Stimulated activated CD8-positive, alpha-beta memory T cell treated with anti-CD3 and anti-CD28 coated beads, Interleukin-15, amount 100 ng/mL, for 24 hours (primary cell): ENCODE measurements at places on chromosomes 3 and 15.

- DNase-seq: no peak
Observed at GRCh38 chr3:99953596-99953995, 135.9 kb downstream of the CMSS1 start.

- no peak for DNase-seq
Observed at GRCh38 chr3:15426579-15427118, 695 bp downstream of the METTL6 start.

GRCh38 chr3:182818296-182818978 lies 25.1 kb downstream of the ATP11B start:
- no peak for DNase-seq

DNA sequence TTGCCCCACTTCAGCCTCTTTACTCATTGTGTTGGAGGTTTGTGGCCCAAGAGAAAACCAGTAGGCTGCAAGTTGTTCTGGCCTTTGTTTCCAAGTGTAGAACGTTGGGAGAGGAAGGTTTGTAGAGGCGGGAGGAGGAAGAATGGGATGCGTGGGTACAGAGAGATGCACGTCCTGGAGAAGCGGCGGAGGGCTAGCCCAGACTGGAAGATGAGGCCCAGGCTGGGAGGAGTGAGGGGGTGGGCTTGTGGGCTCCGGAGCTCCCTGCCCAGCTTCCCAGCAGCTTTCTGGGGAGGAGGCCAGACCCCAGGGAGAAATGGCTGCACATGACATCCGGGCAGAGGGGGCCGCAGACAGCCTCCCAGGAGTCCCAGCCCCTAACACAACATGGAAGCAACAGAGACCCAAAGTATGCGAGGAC lies 5.3 kb downstream of the PLA2G4F start:
- no peak for DNase-seq

DNA sequence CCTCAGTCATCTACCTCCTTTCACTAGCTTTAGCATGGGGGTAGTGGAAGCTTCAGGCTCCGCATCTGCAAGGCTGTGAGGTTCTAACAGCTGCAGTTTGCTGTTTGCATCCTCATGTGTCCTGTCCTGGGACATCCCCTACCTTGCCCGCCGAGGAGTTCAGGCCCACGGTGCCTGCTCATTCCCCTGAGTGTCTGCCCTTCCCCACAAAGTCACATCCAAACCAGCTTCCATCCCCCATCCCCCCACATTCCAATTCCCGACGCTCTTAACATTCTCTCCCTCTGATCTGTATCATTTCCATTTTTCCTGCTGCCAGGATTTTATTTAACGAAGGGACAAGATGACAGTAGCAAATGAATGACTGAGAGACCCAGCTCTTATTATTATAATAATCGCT lies 43.8 kb downstream of the HRH1 start:
- no peak for DNase-seq

DNA sequence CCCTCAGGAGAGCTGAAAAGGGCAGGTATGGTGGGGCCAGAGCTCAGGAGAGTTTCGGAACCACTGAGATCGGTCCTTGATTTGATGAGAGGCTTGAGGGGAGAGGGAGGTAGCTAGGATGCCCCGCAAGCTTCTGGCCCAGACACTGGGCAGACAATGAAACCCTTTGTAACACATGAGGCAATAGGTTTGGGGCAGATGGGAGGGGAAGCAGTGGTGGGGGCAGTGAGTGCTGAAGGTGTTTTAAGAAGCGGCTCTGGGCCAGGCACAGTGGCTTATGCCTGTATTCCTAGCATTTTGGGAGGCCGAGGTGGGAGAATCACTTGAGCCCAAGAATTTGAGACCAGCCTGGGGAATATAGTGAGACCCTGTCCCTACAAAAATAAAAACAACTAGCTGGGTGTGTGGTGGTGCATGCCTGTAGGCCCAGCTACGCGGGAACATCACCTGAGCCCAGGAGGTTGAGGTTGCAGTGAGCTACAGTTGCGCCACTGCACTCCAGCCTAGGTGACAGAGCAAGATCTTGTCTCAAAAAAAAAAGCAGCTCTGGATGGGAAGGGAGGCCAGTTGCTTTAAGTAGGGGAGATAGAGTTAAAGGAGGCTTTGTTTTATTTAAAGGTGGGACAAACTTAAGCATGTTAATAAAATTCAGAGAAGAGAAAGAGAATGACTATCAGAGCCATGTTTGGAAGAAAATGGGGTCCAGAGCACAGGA lies 9.6 kb upstream of the SNX22 start:
- no peak for DNase-seq

DNA sequence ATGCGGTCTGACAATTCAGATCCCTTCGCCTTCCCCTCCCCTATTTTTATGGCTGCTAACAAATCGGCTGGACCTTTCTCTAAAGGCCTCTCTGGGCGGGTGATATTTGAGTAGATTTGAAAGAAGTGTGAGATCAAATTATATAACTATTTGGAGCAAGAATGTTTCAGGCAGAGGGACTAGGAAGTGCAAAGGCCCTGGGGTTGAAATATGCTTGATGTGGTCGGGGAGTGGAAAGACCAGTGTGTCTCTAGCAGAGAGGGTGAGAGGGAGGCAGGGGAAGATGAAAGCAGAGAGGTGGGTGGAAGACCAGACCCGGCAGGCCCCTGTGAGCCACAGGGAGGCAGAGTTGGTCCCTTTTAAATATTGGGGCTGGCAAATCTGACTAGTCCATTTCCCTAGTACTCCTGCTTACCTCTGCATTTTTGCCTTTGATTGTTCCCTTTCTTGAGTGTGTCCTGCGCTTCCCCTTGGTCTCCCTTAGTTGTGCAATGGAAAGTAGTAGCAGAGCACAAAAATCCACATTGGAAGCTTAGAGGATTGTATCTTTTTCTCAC lies 32.3 kb downstream of the SLCO3A1 start:
- DNase-seq: no peak

- no peak for DNase-seq
Observed at GRCh38 chr3:4493941-4494894, 1.1 kb downstream of the ITPR1 start.

DNA sequence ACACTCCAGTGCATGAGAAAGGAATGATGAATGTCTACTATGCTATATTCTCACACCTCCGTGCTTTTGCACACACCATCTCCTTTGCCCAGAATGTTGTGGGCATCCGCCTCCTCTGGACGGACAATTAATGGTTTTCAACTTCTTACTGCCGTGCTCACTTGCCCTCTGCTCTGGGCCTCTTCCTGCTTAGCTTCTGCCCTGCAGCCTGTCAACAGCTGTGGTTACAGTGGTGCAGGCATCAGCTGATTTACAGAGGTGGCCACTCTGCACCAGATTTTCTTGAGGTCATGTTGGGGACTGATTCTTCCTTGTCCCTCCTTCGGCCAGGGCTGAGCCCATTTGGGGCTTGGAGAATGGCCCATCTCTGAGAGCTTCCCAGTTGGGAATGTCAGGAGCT lies 56.5 kb upstream of the TMEM115 start:
- no peak for DNase-seq

DNA sequence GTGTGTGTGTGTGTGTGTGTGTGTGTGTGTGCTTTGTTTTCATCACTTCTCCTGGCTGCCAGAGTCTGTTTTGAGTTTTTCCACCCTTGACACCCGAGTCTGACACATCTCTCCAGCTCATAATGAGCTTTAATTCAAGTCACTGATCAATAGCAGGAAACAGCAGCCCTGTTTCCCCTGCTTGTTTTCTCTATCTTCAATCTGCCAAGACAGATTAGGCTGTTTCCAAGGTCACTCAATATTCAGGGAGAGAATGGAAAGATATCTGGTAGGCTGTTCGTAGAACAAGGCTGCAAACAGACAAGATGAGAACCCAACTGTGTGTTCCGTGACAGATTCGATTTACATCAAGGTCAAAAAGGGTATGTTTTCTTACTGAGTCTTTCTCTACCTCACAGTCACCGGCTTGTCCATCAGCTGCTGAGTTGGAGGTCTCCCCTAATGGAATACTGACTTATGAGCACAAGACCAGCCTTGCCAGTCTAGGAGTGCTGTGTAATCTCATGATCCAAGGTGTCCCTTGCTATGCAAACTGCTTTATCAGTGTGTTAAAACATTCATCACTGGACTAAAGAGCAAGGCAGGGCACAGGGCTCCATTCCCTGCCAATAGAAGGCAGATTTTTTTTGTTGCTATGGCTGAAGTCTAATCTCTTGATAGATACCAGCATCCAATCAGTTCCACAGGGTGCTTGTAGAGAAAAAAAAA lies 187.9 kb upstream of the LMCD1 start:
- DNase-seq: no peak

DNA sequence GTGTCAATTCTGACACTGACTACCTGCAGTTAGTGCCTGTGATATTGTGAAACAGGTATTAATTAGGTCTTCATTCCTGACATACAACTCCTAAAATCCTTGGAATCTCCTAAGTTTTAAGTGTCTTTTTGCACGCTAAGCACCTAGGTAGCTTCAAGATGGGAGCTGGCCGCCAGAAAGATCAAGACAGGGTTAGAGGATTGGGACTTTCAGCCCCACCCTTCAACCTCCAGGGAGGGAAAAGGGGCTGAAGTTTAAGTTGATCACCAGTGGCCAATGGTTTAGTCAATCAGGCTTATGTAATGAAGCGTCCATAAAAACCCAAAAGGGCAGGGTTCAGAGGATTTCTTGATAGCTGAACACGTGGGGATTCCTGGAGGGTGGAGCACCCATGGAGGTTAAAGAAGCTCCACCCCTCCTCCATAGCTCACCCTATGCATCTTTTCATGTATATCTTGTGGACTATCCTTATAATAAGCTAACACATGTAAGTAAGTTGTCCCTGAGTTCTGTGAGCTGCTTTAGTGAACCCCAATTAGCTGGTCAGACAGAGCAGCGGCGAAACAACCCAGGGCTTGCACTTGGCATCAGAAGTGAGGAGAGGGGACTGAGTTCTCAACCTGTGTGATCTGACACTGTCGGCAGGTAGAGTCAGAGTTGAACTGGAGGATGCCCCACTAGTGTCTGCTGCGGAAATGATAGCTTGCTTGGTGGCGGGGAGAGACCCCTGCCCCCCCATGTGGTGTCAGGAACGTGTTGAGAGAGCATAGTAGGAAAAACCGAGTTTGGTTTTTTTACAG lies 12.8 kb upstream of the SRP14 start:
- DNase-seq: no peak

DNA sequence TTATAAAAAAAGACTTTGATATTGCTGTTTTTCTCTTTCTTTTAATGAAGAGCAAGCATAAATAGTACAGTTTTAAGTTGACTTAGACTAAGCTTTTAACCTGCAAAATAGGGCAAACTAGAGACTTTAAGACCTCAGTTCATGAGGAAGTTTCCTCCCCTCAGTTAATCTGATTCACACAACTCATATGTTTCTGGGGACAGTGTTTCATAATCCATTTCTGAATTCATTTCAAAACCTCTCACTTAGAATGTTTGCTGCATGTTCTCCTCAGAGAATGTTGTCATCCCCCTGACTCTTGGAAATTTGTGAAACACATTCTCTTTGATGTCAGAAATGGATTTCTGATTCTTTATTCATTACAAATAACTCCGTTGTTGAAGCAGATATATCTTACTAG lies 79.3 kb upstream of the SKOR1 start:
- DNase-seq: no peak

DNA sequence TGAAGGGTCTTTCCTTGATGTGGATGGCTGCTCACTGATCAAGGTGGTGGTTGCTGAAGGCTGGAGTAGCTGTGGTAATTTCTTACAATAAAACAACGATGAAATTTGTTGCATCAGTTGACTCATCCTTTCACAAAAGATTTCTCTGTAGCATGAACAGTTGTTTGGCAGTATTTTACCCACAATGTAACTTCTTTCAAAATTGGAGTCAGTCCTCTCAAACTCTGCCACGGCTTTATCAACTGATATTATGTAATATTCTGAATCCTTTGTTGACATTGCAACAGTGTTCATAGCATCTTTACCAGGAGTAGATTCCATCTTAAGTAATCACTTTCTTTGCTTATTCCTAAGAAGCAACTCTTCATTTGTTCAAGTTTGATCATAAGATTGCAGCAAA lies 252.6 kb downstream of the UBE2E2 start:
- no peak for DNase-seq
